ENCODE measurements at places on chromosomes 12 and 14.

- DNase-seq, result no peak
These were observed 3.2 kb downstream of the IPO8 start for GRCh38 chr12:30692470-30692869.

DNA sequence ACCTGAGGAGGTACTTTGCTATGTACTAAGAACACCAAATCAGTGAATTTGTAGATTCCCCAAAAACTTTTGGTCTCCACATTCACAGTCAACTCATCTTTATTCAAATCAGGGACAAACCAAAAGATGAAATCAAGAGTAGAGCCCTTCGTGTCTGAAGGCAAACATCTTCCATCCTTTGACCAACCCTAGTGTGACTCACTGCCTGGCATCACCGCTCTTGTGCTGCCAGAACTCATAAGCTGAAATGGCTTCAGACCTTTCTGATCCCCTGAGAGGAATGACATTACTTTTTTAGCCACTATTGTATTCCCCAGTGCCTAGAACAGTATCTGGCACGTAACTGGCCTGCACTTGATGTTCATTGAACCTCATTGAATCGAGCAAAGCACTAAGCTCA, 50.1 kb downstream of the GOLGA5 start:
- DNase-seq, result no peak

DNA sequence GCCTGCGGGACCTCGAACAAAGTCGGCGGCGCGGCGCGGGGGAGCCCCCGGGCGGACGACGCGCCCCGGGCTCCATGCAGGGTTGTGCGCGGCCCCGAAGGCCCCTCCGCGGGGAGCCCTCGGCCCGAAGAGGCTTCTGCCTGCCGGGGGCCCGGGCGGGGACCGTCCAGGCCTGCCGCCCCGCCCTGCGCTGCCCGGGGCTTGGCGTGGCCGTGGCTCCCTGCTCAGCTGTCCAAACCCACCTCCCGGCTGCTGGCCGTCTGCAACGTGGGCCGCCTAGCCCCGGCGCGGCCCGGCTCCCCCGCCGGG, 670 bp downstream of the DYRK2 start:
- no peak for DNase-seq

DNA sequence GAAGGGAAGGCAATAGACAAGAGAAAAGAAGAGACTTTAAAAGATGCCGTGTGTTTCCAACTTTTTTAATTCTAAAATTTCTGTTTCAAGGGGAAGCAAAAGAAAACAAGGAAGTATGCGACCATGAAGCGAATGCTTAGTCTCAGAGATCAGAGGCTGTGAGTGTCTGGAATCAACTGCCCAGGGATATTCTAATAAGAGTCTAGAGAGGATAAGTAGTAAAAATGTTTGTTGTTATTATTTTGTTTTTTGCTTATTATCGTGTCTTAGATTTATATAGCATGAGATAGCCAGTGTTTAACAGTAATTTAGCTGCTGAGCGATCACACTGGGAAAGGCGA, 421 bp downstream of the FCF1 start:
- DNase-seq, result no peak

DNA sequence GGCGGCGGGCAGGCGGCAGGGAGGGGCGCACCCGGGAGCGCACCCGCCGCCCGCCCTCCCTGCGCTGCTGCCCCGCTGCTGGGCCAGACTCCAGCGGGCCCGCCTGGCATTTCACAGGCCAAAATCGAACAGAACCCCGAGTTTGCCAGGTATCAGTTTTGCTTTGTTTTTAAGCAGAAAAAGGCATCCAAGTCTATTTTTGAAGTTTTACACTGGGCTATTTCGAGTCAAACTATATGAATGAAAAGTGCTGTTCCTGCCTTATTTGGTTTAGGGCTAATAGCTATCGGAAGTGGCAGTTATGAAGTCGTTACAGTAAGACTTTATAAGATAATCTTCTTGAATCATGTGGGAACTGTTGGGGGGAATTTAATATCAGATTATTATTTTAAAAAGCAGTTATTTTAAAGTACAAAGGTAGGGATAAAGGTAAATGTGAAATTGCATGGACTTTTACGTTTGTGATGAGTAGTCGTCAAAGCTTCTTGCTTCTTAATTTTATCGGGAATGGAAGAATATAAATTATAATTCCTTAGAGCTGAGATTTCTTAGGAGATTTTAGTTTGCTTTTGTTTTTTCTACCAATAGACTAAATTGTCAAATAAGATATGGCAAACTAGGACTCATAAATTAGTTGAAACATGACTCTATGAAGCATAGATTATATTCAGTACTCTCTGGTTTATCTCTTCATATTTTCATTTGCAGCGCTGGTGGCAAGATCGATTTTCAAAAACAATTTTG, 1.1 kb downstream of the MSRB3 start:
- no peak for DNase-seq

GRCh38 chr12:9792185-9792900, 31.6 kb upstream of the CD69 start:
- DNase-seq, result no peak

DNA sequence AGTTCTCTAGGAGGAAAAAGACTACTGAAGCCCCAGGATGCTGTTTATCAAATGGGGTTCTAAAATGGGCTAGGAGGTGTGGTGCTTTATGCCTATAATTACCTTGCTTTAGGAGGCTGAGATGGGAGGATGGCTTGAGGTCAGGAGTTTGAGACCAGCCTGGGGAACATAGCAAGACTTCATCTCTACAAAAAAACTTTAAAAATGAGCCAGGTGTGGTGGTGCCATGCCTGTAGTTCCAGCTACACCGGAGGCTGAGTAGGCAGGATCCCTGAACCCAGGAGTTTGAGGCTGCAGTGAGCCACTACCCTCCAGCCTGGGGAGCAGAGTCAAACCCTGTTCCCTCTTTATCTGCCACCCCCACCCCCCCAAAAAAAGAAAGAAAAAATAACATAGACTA, 23.3 kb upstream of the SLC2A3 start:
- no peak for DNase-seq

- no peak for DNase-seq
These were observed 49.0 kb downstream of the SUDS3 start for GRCh38 chr12:118425364-118425763.

- DNase-seq, result no peak
These were observed 9.8 kb downstream of the ACVRL1 start for GRCh38 chr12:51917041-51917590.

- no peak for DNase-seq
These were observed 1.1 kb upstream of the TRAF3 start for GRCh38 chr14:102775855-102776760.

DNA sequence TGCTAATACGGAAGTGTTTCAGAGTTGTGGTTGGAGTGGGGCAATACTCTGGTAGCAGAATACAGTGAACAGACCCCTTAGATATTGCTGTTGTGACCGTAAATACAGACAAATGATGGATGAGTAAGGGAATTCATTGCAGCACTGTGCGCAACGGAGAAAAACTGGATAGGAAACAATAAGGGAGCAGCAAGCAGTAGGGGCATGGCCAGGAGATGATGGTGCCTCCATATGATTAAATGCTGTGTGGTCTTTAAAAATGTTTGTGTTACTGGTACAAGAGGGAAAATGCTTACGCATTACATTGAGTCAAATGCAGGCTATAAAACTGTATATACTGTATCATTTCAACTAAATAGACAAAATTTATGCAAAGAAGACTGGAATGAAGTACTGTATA, 61.6 kb downstream of the EML1 start:
- no peak for DNase-seq

DNA sequence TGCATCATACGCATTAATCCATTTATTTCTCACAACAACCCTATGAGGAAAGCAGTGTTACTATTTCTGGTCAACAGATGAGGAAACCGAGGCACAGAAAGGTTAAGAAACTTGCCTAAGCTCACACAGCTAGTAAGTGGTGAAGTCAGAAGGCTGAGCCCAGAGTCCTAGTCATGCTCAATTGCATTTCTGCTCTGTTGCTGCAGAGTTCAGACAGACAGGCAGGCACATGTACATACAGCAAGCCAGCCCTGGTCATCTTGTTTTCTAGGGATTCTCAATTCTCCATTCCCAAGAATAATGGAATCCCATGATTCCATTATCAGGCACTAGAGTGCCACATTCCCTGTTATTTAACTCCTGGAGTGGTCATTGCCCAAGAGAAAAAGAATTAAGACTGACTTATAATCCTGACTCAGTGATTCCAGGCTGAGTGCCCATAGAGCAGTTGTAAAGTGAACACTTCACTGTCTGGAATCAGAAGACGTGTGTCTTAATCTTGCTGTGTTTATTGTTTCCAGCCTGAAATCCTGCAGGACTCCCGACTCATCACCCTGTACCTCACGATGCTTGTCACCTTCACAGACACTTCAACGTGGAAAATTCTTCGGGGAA, 10.7 kb downstream of the UBE3B start:
- DNase-seq, result no peak

- no peak for DNase-seq
These were observed 815 bp downstream of the NID2 start for GRCh38 chr14:52067873-52068614.

- DNase-seq, result no peak
These were observed 163.3 kb upstream of the SLC38A2 start for GRCh38 chr12:46535907-46536306.

DNA sequence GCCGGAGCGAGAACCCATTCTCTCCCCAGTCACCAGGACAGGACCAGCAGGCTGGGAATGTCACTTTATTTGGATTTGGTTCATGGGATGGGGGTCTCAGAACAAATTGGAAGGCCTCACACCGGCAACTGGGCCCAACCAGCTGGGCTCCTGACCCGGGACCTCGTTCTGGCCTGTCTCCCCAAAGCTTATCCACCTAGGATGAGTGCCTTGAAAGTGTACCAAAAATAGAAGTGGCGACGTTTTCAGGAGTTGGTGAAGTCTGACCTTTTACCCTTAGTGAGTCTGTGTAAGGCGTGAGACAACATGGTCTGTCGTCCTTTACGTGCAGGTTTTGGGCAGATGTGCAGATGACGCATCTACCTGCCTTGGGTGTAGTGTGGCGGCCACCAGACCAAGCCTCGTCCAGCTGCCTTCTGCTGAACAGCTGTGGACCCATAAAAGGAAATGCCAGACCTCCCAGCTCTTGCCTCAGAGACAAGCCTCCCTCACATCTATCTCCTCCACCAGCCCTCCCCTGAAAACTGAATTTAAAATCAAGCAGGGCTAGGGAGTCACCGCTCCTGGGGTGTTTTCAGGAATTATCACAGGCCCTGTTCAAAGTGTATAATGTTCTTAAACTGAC, 36.6 kb upstream of the CLMN start:
- no peak for DNase-seq
